ENCODE measurements at places on chromosomes 5 and 9.

DNA sequence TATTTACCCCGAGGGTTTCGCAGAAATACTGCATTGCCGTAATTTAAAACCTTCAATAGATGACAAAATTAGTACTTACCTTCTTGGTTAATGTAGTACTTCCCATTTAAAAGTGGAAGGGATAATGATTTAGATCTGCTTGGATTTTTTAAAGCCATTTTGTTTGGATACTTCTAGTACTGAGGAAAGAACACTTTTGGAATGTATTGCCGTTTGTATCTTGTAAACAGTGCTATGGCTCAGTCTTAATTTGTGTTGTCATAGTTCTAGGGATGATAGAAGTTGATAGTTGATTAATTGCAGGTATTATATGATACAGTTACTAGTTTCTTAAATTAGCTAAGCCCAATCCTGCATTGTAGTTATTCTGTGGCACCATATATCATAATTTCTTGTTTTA is 33.1 kb downstream of the TNPO1 start:
- DNase-seq, result no peak

DNA sequence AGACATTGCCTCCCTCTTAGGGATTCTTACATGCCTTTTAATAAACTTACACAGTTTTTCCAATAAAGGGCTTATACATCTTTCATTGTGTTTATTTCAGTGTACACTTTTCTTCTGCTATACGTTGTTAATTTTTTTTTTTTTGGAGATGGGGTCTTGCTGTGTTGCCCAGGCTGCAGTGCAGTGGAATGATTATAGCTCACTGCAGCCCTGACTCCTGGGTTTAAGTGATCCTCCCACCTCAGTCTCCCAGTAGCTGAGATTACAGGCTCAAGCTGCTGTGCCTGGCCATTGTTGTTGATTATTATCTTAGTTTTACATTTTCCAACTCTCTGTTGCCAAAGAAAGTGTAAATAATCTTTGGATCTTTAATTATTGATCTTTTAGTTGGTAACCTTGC is 89.8 kb downstream of the GTF3C4 start:
- DNase-seq, result no peak

GRCh38 chr5:122202952-122203351 is 73.6 kb downstream of the ZNF474 start:
- DNase-seq, result no peak

DNA sequence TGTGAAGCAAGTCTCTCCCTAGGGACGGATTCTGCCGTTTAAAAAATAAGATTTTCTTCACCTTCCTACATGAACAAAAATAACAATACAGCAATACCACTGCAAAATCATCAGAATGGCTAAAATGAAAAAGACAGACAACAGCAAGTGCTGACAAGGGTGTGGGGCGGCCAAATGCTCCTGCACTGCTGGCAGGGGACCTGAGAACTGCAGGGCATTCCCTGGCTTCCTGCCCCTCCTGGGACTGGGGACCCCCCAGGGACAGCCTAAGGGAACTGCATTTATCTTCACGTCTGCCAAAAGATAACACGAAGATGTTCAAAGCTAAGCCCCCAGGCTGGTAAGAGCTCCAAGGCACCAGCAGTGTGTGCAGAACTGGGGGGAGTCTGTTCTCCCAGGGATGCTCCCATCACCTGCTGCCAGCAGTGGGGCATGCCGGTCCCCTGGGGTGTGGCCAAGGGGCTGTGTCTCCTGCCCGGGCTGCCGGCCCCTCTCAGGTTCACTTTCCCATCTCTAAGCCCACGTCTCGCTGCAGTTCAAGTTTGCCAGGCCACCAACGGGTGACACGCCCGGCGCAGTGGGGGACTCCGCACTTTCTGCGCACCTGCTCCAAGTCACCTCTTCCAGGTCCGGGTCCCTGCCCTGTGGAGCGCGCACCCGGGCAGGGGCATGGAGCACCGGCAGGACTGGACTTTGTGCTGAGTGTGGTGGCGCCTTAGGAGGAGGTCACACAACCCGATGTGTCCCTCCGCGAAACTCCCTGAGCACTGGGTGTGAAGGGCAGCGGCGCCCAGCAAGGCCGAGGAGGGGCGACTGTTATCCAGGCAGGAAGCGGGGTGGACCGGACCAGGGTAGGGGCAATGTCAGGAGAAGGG is 4.5 kb upstream of the EGFL7 start:
- DNase-seq, result no peak
